H9 (cell line): ENCODE measurements at places on chromosomes 2 and 18. TPM values are rescaled to one million over a fixed set of nuclear protein-coding genes. Genes with fewer than 3 reads are reported as not detected.

GRCh38 chr2:38748943-38749804, 2.0 kb downstream of the SRSF7 start:
- H3K36me3 ChIP-seq: peaks cover 63% of the 10 kb centered on the region
- no peaks in the 10 kb centered on the region for H3K4me1 ChIP-seq
- no peaks in the 10 kb centered on the region for H3K27me3 ChIP-seq
- no peak overlapping the region for H3K27ac ChIP-seq
- DNase-seq: no peak

DNA sequence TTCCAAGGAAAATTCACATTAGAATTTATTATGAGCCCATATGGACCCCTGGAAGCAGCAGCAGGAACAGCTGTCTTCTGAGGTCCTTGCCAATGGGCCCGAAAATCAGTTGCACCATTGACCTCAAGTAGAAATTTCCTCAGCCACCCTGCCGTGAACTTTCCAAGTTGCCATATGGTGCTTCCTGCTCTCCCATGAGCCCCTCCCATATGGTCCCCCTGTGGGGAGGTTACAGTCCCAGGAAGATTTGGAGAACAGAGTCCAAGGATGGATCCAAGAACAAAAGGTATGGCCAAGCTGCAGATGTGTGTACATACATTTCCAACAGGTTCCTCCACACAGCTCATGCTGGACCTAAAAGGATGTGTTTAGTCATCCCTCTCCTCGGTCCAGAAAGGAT, 34.6 kb downstream of the DIPK1C start:
- H3K36me3 ChIP-seq: no peaks in the 10 kb centered on the region
- no peak overlapping the region for H3K4me3 ChIP-seq
- no peak overlapping the region for H3K27ac ChIP-seq
- H3K4me1 ChIP-seq: no peaks in the 10 kb centered on the region

- H3K27ac ChIP-seq: no peak overlapping the region
- peak; percentile 52 for DNase-seq
- no peaks in the 10 kb centered on the region for H3K36me3 ChIP-seq
Measured at GRCh38 chr18:65906621-65907034, 155.8 kb downstream of the CDH7 start.

DNA sequence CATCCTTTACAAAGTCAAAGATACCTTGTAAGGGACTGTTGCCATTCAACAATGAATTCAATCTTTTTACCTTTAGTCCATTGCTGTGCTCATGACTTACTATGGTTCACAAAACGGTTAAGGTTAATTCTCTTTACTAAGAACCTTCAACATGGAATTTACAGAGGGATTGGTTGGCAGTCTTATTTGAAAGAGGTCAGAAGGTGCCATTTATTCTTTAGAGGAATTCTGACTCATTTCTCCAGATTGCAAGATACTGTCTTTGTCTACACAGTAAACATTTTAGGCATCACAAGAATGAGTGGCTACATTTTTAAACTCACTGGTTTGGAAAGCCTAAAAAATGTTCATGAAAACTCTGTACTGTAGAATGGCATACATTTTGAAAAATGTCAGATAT, 17.4 kb downstream of the KCNH7 start:
- H3K4me1 ChIP-seq: peaks cover 2% of the 10 kb centered on the region; the same call in 1 of the 2 replicates
- no peaks in the 10 kb centered on the region for H3K36me3 ChIP-seq
- no peaks in the 10 kb centered on the region for H3K27me3 ChIP-seq
- DNase-seq: no peak
- no peak overlapping the region for H3K4me3 ChIP-seq
- no peak overlapping the region for H3K27ac ChIP-seq

DNA sequence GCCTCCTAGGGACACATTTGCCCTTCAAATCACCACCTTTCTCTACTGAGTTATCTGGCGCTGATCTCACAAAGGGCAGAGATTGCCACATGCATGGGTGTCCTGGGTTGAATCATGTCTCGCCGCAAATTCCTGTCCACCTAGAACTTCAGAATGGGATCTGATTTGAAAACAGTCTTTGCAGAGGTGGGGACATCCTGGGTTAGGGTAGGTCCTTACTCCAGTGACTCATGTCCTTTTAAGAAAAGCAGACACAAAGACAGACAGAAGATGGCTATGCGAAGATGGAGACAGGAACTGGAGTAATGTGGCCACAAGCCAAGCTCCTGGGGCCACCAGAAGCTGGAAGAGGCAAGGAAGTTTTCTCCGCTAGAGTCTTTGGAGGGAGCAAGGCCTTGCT, 197.4 kb upstream of the SMIM21 start:
- H3K36me3 ChIP-seq: no peaks in the 10 kb centered on the region
- no peak overlapping the region for H3K4me3 ChIP-seq

- peaks cover 6% of the 10 kb centered on the region; the same call in 1 of the 2 replicates for H3K4me1 ChIP-seq
- peak; percentile 76 for DNase-seq
- no peak overlapping the region for H3K27ac ChIP-seq
- no peaks in the 10 kb centered on the region for H3K27me3 ChIP-seq
- no peak overlapping the region for H3K4me3 ChIP-seq
Measured at GRCh38 chr2:204260162-204260877, 285.0 kb upstream of the PARD3B start.

- peaks cover 7% of the 10 kb centered on the region for H3K36me3 ChIP-seq
- peaks cover 9% of the 10 kb centered on the region; the same call in 1 of the 2 replicates for H3K27me3 ChIP-seq
- peaks cover 6% of the 10 kb centered on the region for H3K4me1 ChIP-seq
- H3K4me3 ChIP-seq: no peak overlapping the region
Measured at GRCh38 chr2:178223806-178224205, 29.5 kb downstream of the OSBPL6 start.

GRCh38 chr2:197972061-197972460, 167.7 kb downstream of the PLCL1 start:
- no peaks in the 10 kb centered on the region for H3K27me3 ChIP-seq
- no peak overlapping the region for H3K27ac ChIP-seq
- H3K36me3 ChIP-seq: no peaks in the 10 kb centered on the region

- H3K27ac ChIP-seq: no peak overlapping the region
- H3K36me3 ChIP-seq: no peaks in the 10 kb centered on the region
- no peak overlapping the region for H3K4me3 ChIP-seq
- no peaks in the 10 kb centered on the region for H3K27me3 ChIP-seq
Measured at GRCh38 chr2:63818271-63818670, 23.4 kb upstream of the UGP2 start.

- no peak overlapping the region for H3K4me3 ChIP-seq
- no peak for DNase-seq
- no peak overlapping the region for H3K27ac ChIP-seq
- H3K27me3 ChIP-seq: no peaks in the 10 kb centered on the region
- no peaks in the 10 kb centered on the region for H3K36me3 ChIP-seq
- no peaks in the 10 kb centered on the region for H3K4me1 ChIP-seq
Measured at GRCh38 chr2:236916651-236917050, 169.0 kb upstream of the COPS8 start.

GRCh38 chr2:230128623-230129342, 60.1 kb upstream of the SLC16A14 start:
- no peak for DNase-seq
- H3K36me3 ChIP-seq: no peaks in the 10 kb centered on the region; the same call in 1 of the 3 replicates
- H3K27me3 ChIP-seq: no peaks in the 10 kb centered on the region
- H3K27ac ChIP-seq: no peak overlapping the region

- H3K36me3 ChIP-seq: peaks cover 3% of the 10 kb centered on the region; the same call in 2 of the 3 replicates
- no peak overlapping the region for H3K27ac ChIP-seq
- no peaks in the 10 kb centered on the region for H3K27me3 ChIP-seq
- H3K4me3 ChIP-seq: no peak overlapping the region
Measured at GRCh38 chr2:227504700-227505099, 32.7 kb downstream of the AGFG1 start.

GRCh38 chr2:182858671-182859070, 7.8 kb downstream of the FRZB start:
- no peak overlapping the region for H3K4me3 ChIP-seq
- H3K27ac ChIP-seq: no peak overlapping the region
- no peak for DNase-seq
- H3K4me1 ChIP-seq: no peaks in the 10 kb centered on the region

GRCh38 chr2:159399716-159400415, 113.4 kb upstream of the WDSUB1 start:
- H3K27me3 ChIP-seq: no peaks in the 10 kb centered on the region
- no peak overlapping the region for H3K4me3 ChIP-seq
- peaks cover 8% of the 10 kb centered on the region for H3K36me3 ChIP-seq
- H3K4me1 ChIP-seq: no peaks in the 10 kb centered on the region
- no peak overlapping the region for H3K27ac ChIP-seq

GRCh38 chr2:68290901-68291300, 28.8 kb downstream of the CNRIP1 start:
- no peak overlapping the region for H3K27ac ChIP-seq
- no peaks in the 10 kb centered on the region for H3K4me1 ChIP-seq
- no peaks in the 10 kb centered on the region for H3K27me3 ChIP-seq
- no peaks in the 10 kb centered on the region for H3K36me3 ChIP-seq
- no peak overlapping the region for H3K4me3 ChIP-seq
- DNase-seq: no peak

GRCh38 chr2:31205186-31205585, 12.1 kb downstream of the CAPN14 start:
- no peaks in the 10 kb centered on the region for H3K27me3 ChIP-seq
- H3K4me3 ChIP-seq: no peak overlapping the region
- no peak for DNase-seq
- H3K27ac ChIP-seq: no peak overlapping the region
- no peaks in the 10 kb centered on the region for H3K4me1 ChIP-seq
- H3K36me3 ChIP-seq: no peaks in the 10 kb centered on the region

- no peaks in the 10 kb centered on the region for H3K27me3 ChIP-seq
- no peak overlapping the region for H3K4me3 ChIP-seq
- H3K4me1 ChIP-seq: peaks cover 9% of the 10 kb centered on the region
- peaks cover 60% of the 10 kb centered on the region for H3K36me3 ChIP-seq
- DNase-seq: no peak
Measured at GRCh38 chr2:279956-280649, 7.8 kb downstream of the ALKAL2 start.

GRCh38 chr2:40030456-40030975, 251.5 kb upstream of the THUMPD2 start:
- no peaks in the 10 kb centered on the region for H3K27me3 ChIP-seq
- peaks cover 10% of the 10 kb centered on the region; the same call in 1 of the 2 replicates for H3K36me3 ChIP-seq
- no peaks in the 10 kb centered on the region for H3K4me1 ChIP-seq
- DNase-seq: no peak
- H3K27ac ChIP-seq: no peak overlapping the region
- no peak overlapping the region for H3K4me3 ChIP-seq

- no peak overlapping the region for H3K27ac ChIP-seq
- no peaks in the 10 kb centered on the region; the same call in 1 of the 2 replicates for H3K4me1 ChIP-seq
- H3K4me3 ChIP-seq: no peak overlapping the region
- no peaks in the 10 kb centered on the region for H3K27me3 ChIP-seq
Measured at GRCh38 chr18:76348267-76349066, 146.6 kb downstream of the ZNF516 start.

GRCh38 chr2:19744456-19745199, 157.2 kb downstream of the TTC32 start:
- DNase-seq: no peak
- no peaks in the 10 kb centered on the region for H3K27me3 ChIP-seq
- no peaks in the 10 kb centered on the region for H3K4me1 ChIP-seq
- no peak overlapping the region for H3K27ac ChIP-seq

DNA sequence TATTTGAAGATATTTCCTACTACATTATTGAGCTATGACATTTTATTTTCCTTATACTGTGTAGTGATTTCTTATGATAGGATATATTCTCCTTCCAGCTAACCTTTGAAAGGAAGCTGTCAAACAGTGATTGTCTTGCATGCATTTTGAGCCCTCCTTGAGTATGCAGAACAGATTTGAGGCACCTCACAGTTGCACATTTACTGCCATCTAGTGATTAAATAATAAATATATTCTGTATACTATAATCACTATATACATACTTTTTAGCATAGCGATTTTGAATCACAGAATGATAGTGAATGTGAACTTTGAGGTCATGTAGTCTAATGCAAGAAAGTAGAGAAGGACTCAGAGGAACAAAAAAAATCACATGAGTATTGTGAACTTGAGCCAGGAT, 268.4 kb upstream of the CDH19 start:
- no peak overlapping the region for H3K4me3 ChIP-seq
- H3K4me1 ChIP-seq: no peaks in the 10 kb centered on the region
- no peak overlapping the region for H3K27ac ChIP-seq
- no peaks in the 10 kb centered on the region for H3K36me3 ChIP-seq

- no peak overlapping the region for H3K4me3 ChIP-seq
- DNase-seq: no peak
- no peaks in the 10 kb centered on the region for H3K4me1 ChIP-seq
- no peaks in the 10 kb centered on the region for H3K27me3 ChIP-seq
Measured at GRCh38 chr2:127597046-127597983, 48.6 kb upstream of the GPR17 start.

GRCh38 chr2:98932164-98932563, 3.9 kb downstream of the CRACDL start:
- no peak overlapping the region for H3K4me3 ChIP-seq
- no peak for DNase-seq
- no peaks in the 10 kb centered on the region for H3K36me3 ChIP-seq

- H3K4me1 ChIP-seq: no peaks in the 10 kb centered on the region
- H3K4me3 ChIP-seq: no peak overlapping the region
- peaks cover 38% of the 10 kb centered on the region for H3K36me3 ChIP-seq
- H3K27ac ChIP-seq: no peak overlapping the region
Measured at GRCh38 chr2:3405876-3406275, 26.4 kb downstream of the TRAPPC12 start.

DNA sequence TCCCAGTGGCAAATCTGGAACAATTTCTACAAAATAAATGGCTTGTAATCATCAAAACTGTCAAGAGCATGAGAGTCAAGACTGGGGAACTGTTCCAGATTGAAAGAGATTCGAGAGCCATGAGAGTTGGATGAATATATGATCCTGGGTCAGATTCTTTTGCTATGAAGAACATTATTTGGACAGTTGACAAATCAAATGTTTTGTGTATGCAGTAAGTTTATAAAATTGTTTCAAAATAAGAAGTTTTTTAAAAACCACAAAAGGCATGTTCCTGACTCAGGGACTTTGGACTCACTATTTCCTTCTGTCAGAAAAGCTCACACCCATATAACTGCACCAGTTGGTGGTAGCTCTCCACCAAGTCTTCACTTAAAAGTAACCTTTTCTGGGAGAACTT, 38.5 kb downstream of the ROCK2 start:
- H3K4me3 ChIP-seq: no peak overlapping the region
- DNase-seq: no peak
- no peaks in the 10 kb centered on the region for H3K4me1 ChIP-seq

GRCh38 chr18:44977856-44978255, 297.2 kb downstream of the SETBP1 start:
- no peak overlapping the region for H3K4me3 ChIP-seq
- DNase-seq: no peak
- H3K36me3 ChIP-seq: no peaks in the 10 kb centered on the region
- no peaks in the 10 kb centered on the region for H3K4me1 ChIP-seq
- H3K27me3 ChIP-seq: no peaks in the 10 kb centered on the region

- H3K4me3 ChIP-seq: no peak overlapping the region; the same call in 2 of the 3 replicates
- H3K27me3 ChIP-seq: no peaks in the 10 kb centered on the region
- no peaks in the 10 kb centered on the region for H3K4me1 ChIP-seq
- DNase-seq: no peak
- H3K36me3 ChIP-seq: no peaks in the 10 kb centered on the region; the same call in 1 of the 3 replicates
- no peak overlapping the region for H3K27ac ChIP-seq
Measured at GRCh38 chr2:47534179-47534919, 131.4 kb downstream of the MSH2 start.

Gene MLPH
- total RNA-seq: 3.4 TPM in 2 replicates

Gene KHK
- total RNA-seq: 12.1 and 12.2 TPM in 2 replicates

Gene MTCL1
- 45.1 and 50.7 TPM in 2 replicates for total RNA-seq

Gene SMAD7
- 27.7 and 29.4 TPM in 2 replicates for total RNA-seq

Gene SERPINB5
- 0.20 TPM in 1 of 2 replicates, not detected in the other for total RNA-seq

Gene MROH2A
- not detected in 2 replicates for total RNA-seq

Gene TANK
- 17.3 and 23.9 TPM in 2 replicates for total RNA-seq

Gene RBM45
- 10.0 and 13.9 TPM in 2 replicates for total RNA-seq

Gene SLC66A2
- 10.3 and 13.0 TPM in 2 replicates for total RNA-seq

Gene COLEC12
- 0.59 and 0.70 TPM in 2 replicates for total RNA-seq

Gene UCN
- 0.77 and 1.5 TPM in 2 replicates for total RNA-seq

Gene CDCA7
- 48.9 and 50.3 TPM in 2 replicates for total RNA-seq

Gene ARHGAP28
- 7.9 and 9.2 TPM in 2 replicates for total RNA-seq

Gene CHRNG
- total RNA-seq: not detected in 2 replicates
